ENCODE measurements at places on chromosomes 13 and 19.
A peak's percentile ranks its signal among the peaks of the same experiment; 100 is the strongest.

- no peak for DNase-seq
These were observed 75.1 kb downstream of the C13orf42 start for GRCh38 chr13:51035978-51036377.

- no peak for DNase-seq
These were observed 4.1 kb upstream of the C1QTNF9B start for GRCh38 chr13:23901365-23901764.

GRCh38 chr19:9785367-9786331, 17.1 kb upstream of the ZNF846 start:
- peak; percentile 95 for DNase-seq

- no peak for DNase-seq
These were observed 68.7 kb downstream of the MAP4K1 start for GRCh38 chr19:38549061-38549460.

- no peak for DNase-seq
These were observed 4.3 kb downstream of the RUVBL2 start for GRCh38 chr19:48997972-48998371.
